PC-9 (cell line): ENCODE measurements at places on chromosomes 6 and 20. TPM values are rescaled to one million over a fixed set of nuclear protein-coding genes. Genes with fewer than 3 reads are reported as not detected.

GRCh38 chr20:54502179-54502578 lies 26.8 kb downstream of the DOK5 start:
- no peak for DNase-seq

DNA sequence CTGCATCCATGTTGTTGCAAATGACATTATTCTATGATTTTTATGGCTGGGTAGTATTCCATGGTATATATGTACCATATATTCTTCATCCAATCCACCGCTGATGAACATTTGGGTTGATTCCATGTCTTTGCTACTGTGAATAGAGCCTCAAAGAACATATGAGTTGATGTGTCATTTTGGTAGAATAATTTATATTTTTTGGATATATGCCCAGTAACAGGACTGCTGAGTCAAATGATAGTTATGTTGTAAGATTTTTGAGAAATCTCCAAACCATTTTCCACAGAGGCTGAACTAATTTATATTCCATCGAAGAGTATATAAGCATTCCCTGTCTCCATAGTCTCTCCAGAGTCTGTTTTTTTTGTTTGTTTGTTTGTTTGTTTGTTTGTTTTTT lies 1373.5 kb downstream of the GRIK2 start:
- no peak for DNase-seq

Gene C20orf202
- total RNA-seq = not detected in 2 replicates

Gene MYT1
- total RNA-seq = 0.18 TPM in 1 of 2 replicates, not detected in the other

DNA sequence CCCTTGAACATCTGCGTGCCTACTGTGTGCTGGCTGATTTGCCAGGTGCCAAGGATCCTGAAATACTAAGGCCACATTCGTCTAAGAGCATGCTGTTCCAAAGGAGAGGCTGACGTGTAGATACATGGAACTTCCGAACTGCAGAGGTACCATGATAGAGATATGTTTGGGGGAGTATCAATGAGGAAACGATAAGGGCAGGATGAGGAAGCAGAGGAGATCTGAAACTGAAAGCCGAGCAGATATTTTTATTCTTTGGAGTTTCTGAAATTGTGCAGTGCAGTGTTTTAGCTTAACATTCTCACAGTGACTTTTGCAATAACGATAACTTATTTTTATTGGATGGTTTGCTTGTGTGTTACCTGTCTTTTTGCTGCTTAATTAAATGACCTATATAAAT lies 24.3 kb downstream of the BMP6 start:
- DNase-seq = no peak

Gene PSORS1C2
- total RNA-seq = not detected in 2 replicates

DNA sequence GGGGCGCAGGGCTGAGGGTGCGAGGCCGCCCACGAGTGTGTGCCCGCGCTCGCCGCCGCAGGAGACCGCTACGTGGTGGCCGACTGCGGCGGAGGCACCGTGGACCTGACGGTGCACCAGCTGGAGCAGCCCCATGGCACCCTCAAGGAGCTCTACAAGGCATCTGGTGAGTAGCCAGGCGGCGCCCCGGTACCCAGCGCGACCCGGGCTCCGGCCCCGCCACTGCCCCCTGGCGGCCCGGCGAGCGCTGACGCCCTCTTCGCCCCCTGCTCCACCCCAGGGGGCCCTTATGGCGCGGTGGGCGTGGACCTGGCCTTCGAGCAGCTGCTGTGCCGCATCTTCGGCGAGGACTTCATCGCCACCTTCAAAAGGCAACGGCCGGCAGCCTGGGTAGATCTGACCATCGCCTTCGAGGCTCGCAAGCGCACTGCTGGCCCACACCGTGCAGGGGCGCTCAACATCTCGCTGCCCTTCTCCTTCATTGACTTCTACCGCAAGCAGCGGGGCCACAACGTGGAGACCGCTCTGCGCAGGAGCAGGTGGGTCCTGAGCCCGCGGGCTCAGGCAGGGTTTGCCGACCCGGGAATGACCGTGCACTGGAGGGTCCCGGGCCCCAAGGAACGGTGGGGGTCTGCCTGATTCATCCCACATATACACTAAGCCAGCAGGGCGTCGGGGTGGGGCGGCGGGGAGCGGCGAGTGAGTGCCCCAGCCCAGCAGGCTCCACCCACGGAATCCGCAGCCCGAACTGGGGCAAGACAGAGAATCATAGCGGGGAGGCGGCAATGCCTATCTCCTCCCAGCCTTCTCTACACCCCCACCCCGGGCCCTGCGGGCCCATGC lies 17.4 kb downstream of the HSPA12B start:
- DNase-seq = peak; percentile 54

DNA sequence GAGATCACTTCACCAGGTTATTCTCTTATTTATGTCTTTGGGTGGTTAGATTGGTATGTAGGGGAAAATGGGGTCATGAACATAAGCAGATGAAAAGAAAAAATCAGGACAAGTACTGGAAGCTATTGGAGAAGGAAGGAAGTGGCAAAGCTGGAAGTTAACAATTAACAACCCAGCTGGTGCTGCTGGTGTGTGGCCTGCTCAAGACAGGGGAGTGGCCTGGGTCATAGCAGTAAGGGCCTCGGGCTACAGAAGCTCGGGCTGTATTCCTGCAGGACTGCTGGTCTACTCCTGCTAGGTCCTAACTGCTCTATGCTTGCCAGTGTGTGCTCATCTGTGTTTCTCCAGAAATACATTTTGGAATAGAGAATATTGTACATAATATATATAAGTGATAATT lies 19.6 kb downstream of the MYLIP start:
- no peak for DNase-seq

Gene CD164
- 170 and 210 TPM in 2 replicates for total RNA-seq

DNA sequence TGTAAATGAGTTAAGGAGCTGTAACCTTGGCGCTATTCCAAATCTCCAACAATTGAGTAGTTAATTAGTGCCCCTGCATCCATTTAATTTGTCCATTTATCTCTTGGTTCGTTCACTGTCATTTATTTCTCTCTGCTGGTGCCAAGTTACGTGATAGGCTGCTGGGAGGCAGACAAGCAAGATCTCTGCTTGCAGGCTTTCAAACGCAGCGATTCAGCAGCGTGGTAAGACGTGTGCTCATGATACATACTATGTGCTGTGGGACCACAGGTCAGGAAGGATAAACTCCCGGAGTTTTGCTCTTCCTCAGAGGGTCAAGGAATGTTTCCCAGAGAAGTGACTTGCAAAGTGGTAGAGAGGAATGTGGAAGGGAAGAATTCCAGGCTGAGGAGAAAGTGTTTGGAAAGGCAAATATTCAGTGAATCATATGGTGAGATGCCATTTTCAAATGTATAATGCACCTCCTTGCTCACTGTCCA lies 46.4 kb downstream of the UTRN start:
- DNase-seq = no peak

GRCh38 chr20:31565699-31566318 lies 39.3 kb upstream of the ID1 start:
- peak; percentile 71 for DNase-seq

Gene KCNK15
- 0.20 and 0.26 TPM in 2 replicates for total RNA-seq

DNA sequence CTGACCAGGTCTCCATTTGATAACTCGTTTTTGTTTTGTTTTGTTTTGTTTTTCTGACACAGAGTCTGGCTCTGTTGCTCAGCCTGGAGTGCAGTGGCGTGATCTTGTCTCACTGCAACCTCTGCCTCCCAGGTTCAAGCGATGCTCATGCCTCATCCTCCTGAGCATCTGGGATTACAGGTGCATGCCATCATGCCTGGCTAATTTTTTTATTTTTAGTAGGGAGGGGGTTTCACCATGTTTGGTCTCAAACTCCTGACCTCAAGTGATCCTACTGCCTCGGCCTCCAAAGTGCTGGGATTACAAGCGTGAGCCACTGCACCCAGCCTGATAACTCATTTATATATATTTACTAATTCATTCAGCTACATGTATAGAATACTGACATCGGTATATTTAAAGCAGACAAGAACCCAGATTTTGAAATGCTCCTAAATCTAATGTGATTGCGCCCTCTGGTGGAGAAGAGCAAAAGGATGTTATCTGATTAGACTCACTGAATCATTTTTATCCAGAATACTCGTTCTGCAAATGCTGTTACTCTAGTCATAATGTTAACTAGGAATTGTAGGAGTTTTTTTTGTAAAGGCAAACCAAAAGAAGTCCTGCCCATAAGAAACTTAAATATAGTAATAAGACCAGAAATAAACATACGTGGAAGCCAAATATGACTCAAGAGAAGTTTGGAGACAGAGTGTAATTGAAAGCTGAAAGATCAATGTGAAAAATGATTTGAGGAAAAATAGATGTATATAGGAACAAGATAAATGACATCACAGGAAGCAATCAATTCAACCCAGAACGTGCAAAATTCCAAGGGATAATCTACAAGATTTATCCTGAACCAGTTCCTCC lies 5.3 kb upstream of the COL12A1 start:
- DNase-seq = peak; percentile 47
